ENCODE measurements at places on chromosomes 13 and 19.

DNA sequence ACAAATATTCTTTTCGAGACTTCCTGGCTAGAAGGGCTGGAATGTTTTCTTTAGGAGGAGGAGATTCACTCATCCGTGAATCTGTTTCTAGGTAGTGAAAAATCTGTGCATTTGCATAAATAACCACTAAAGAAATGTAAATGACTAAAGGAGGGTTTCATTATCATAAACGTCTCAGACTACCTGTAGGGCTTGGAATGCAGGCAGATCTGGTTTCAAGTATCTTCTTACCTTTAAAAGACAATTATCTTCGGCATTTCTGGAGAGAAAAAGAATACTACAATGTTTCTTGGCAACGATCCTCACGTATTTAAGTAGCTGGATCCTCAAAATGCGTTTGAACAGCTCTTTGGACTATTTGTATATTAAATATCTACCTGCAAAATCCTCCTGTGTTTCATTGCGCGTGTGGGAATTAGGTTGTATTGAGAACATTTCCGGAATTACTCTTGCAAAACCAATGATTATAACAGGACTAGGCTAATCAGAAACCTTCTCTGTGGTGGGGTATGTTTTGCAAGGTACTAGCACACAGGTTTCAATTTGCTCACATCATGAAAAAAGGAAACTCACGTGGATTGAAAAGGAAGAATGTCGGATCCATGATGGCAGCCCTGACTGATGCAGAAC lies 291.1 kb upstream of the ARGLU1 start:
- DNase-seq: no peak

- no peak for DNase-seq
Measured at GRCh38 chr19:30882411-30883005, 466.7 kb downstream of the TSHZ3 start.

GRCh38 chr13:39499604-39500003 lies 103.4 kb downstream of the LHFPL6 start:
- no peak for DNase-seq

- DNase-seq: no peak
Measured at GRCh38 chr13:58782736-58783135, 1151.2 kb downstream of the PCDH17 start.

DNA sequence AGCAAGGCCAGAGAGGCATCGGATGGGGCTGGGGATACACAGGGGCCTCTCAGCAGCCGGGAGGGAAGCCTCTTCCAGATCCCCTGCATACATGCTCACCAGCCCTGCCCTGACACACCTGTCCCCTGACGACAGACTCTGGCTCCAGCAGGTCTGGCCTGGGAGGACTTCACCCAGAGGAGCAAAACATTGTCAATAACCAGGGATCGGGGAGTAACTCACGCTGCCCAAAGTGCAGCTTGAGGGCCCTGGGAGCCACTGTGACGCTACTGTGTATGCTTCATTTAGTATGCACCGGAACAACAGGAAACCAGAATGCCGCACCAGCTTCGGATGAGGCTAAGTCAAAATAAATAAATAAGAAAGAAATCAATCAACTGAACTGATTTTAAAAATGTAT lies 12.4 kb upstream of the CD22 start:
- DNase-seq: no peak

DNA sequence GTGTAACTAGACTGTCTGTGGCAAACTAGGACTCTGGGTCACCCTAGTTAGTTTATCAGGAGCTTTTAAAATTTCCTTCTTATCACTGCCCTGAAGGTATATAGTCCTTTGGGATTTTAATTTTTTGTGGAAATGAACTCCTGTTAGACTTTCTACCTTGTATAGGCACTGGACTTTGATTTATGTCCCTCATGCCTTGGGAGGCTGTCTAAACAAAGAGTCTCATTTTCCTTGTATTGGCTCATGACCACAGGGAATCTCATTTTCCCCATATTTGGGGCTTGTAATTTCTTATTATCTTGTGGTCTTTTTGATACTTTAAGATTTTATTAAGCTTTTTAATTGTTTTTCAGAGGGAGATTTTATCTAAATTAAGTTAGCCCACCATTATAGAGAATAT lies 21.4 kb downstream of the KCTD4 start:
- DNase-seq: no peak

DNA sequence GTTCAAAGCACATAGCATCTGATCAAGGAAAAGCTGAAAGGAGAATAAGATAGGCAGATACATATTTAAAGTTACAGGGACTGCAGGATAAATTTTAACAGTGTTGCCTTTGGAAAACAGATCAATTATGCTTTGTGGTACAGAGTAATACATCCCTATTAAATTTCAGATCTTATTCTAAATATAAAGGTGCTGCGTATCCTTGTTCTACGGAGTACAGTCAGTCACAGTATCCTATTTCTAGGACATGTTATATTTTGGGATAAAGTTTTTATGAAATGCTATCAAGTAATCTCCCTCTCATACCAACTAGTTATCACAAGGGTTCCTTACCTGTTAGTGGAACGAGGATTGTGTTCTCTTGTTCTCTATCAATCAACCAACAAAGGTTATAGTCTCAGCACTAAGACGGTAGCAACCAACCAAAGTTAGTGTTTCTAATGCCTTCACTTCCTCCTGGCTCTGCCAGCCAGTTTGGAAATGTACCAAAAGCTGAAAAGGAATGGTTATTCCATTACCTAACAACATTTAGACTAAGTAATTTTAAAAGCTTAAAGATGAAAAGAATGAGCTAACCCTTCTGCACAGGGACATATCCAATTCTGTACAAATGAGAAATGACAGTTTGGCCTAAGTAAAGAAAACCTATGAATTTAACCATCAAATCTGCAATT lies 35.2 kb downstream of the TSC22D1 start:
- DNase-seq: no peak

DNA sequence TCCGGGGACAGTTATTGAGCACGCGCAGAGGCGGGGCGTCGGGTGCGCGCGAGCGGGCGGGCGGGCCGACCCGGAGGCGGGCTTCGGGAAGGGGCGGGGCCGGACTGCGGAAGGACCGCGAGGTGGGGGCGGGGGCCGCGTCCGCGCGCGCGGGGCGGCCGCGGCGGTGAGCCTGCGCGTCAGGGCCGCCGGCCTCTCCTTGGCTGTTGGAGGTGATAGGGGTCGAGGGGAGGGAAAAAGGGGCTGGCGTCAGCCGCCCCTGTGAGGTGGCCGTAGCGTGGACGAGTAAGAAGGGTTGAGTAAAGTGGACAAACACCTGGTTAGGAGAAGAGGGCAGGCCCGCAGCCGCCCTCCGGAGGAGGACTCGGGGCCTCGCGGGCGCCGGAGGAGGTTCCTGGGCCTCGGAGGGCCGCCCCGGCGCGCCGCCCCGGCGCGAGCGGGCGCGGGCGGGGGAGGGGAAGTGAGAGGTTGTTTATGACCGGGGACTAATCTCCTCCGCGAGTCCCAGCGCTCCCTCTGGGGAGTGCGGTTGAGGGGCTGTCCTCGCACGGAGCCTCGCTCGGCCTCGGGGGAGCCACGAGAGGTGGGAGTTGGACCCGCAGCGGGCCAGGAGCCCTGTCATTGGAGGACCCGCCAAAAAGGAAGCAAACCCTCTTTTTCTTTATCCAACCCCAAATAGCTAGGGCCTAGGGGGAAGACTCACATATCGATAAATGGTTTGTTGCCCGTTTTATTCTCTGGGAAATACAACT lies 547 bp upstream of the INTS6 start:
- peak; percentile 71 for DNase-seq

GRCh38 chr13:93621966-93622365 lies 395.4 kb downstream of the GPC6 start:
- no peak for DNase-seq

- DNase-seq: no peak
Measured at GRCh38 chr19:12944104-12944674, 1.5 kb upstream of the RAD23A start.

DNA sequence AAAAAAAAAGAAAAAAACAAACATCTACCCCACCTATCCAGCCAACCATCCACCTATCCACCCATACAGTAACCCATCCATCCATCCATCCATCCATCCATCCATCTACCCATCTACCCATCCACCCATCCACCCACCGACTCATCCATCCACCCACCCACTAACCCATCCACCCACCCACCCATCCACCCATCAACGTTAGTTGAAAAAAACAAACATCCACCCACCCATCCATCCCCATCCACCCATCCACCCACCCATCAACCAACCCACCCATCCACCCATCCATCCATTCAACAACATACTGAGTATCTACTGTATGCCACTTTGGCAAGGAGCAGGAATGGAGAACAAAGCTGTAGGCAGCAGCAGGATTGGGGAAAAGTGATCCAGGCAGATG lies 6.1 kb upstream of the AP3D1 start:
- no peak for DNase-seq

DNA sequence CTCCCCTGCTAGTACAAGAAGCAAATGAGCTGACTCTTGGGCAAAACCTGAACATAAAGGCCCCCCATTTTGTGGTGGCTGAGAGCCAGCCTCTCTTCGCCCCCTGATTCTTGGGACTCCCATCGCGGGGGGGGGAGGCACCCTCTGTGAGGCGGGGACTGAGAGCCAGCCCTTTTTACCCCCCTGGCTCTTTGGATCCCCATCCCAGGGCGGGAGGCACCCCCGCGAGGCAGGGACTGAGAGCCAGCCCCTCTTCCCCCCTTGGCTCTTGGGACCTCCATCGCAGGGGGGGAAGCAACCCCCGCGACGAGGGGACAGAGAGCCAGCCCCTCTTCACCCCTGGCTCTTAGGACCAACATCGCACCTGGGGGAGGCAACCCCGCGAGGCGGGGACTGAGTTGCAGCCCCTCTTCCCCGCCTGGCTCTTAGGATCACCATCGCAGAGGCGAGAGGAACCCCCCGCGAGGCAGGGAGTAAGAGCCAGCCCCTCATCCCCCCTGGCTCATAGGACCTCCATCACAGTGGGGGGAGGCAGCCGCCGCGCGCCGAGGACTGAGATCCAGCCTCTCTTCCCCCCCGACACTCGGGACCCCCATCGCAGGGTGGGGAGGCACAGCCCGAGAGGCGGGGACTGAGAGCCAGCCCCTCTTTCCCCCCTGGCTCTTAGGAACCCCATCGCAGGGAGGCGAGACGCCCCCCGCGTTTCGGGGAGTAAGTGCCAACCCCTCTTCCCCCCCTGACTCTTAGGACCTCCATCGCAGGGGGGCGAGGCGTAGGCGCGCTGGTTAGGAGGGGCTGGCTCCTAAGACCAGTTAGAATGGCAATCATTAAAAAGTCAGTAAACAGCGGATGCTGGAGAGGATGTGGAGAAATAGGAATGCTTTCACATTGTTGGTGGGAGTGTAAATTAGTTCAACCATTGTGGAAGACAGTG lies 2428.4 kb upstream of the PCDH20 start:
- no peak for DNase-seq

- no peak for DNase-seq
Measured at GRCh38 chr19:13521066-13521465, 14.8 kb upstream of the CACNA1A start.

GRCh38 chr13:97583907-97584497 lies 150.0 kb downstream of the RAP2A start:
- no peak for DNase-seq

- DNase-seq: no peak
Measured at GRCh38 chr13:24927810-24928404, 163.9 kb downstream of the RNF17 start.

- DNase-seq: no peak
Measured at GRCh38 chr19:335486-336066, 9.0 kb downstream of the MIER2 start.

DNA sequence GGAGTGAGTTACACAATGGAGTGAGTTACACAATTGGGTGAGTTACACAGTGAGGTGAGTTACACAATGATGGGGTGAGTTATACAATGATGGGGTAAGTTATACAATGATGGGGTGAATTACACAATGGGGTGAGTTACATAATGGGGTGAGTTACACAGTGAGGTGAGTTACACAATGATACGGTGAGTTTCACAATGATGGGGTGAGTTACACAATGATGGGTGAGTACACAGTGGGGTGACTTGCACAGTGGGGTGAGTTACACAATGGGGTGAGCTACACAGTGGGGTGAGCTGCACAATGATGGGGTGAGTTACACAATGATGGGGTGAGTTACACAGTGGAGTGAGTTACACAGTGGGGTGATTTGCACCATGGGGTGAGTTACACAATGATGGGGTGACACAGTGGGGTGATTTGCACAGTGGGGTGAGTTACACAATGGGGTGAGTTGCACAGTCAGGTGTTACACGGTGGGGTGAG lies 52.5 kb upstream of the GAS6 start:
- DNase-seq: no peak

DNA sequence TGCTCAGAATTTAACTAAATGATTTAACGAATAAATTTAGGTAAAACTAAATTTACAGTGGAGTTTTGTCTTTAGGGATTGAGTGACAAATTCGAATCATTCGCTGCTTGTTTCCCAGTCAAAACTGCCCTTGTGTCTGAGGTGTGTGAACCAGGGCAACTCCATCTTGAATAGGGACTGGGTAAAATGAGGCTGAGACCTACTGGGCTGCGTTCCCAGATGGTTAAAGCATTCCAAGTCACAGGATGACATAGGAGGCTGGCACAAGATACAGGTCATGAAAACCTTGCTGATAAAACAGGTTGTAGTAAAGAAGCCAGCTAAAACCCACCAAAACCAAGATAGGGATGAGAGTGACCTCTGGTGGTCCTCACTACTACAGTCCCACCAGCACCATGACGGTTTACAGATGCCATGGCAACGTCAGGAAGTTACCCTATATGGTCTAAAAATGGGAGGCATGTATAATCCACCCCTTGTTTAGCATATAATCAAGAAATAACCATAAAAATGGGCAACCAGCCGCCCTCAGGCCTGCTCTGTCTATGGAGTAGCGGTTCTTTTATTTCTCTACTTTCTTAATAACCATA lies 10.2 kb upstream of the ANKRD10 start:
- DNase-seq: no peak

GRCh38 chr13:49670828-49671227 lies 20.5 kb downstream of the EBPL start:
- DNase-seq: no peak

DNA sequence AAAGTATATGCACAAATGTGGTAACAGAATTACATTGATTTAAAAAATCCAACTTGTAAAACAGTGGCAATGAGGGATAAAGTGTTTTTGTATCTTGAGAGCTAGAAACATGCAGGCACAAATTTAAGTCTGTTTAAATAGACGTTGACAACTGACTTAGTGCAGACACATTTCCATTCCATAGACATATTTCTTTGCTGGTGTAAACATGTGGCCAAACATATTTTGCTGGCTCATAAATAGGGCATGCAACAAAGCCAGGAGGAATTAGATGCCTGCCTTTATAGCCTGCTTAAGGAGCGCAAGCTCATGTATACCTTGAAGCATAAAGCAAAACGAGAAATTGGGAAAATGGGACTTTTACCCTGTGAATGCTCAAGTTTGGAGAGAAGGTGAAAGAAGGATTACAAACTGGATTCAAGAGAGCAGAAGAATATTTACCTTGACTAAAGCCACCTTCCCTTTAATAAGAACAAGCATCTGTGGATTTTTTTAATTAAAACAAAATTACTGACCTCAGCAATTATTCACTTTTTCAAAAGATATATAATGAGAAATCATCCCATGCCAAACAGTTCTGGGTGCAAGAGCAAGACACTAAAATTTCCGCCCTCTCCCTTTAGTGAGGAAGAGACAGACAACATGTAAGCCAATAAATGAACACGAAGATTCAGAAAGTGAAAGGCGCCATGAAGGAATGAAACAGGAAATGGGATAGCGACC lies 71.0 kb downstream of the DCT start:
- DNase-seq: no peak

Data from effector CD4-positive, alpha-beta T cell (primary cell).